Activated CD8-positive, alpha-beta T cell treated with anti-CD3 and anti-CD28 coated beads, Interleukin-2, amount 10 ng/mL, durations not matched to agents 7 days and 5 days (primary cell): ENCODE measurements at places on chromosomes 3 and 15. TPM values are rescaled to one million over a fixed set of nuclear protein-coding genes. Genes with fewer than 3 reads are reported as not detected.

DNA sequence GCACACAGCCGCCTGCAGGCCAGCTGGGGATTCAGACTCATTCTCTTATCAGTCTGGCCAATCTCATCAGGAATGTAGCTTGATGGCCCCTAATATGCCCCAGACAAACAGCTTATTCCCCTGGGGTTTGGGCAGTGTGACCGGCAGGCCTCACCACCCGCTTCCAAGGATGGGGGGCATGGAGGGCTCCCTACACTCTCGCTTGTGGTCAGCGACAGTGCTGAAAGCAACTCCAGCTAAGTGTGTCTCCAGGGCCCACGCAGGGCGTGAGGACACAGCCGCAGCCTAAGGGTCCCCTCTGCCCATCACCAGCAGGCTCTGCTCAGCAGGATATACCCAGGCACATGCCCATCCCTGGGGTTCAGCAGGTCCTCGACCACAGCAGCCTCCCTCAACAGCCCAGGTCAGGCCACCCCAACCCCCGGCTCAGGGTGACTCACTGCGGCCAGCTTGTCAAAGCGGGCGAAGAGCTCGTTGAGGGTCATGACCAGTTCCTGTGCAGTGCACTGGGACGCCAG lies 116.7 kb downstream of the ADCY5 start:
- H3K27me3 ChIP-seq: peaks cover 7% of the 10 kb centered on the region
- H3K4me3 ChIP-seq: no peak overlapping the region
- H3K27ac ChIP-seq: no peak overlapping the region

SHC4 gene
- 0.65 TPM for total RNA-seq

DNA sequence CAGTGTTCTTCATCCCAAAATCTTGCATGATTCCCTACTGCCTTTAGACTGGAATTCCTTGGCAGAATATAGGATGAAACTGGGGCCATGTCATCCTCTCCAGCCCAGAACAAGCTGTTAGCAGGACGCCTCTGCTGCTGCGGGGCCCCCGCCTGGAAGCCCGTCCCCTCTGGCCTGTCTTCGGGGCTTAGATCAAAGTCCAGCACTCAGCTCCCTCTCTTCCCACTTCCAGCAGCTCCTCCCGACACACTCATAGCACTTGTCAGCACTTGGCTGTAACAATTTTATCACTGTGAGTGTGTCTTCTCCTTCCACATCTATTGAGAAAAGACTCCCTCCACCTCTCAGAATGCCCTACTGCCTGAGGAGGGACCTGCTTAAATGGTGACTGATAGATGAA lies 112.0 kb upstream of the HACD2 start:
- DNase-seq: no peak
- no peaks in the 10 kb centered on the region for H3K36me3 ChIP-seq
- no peak overlapping the region for H3K27ac ChIP-seq
- no peaks in the 10 kb centered on the region for H3K4me1 ChIP-seq
- no peaks in the 10 kb centered on the region for H3K27me3 ChIP-seq
- no peak overlapping the region for H3K4me3 ChIP-seq

DNA sequence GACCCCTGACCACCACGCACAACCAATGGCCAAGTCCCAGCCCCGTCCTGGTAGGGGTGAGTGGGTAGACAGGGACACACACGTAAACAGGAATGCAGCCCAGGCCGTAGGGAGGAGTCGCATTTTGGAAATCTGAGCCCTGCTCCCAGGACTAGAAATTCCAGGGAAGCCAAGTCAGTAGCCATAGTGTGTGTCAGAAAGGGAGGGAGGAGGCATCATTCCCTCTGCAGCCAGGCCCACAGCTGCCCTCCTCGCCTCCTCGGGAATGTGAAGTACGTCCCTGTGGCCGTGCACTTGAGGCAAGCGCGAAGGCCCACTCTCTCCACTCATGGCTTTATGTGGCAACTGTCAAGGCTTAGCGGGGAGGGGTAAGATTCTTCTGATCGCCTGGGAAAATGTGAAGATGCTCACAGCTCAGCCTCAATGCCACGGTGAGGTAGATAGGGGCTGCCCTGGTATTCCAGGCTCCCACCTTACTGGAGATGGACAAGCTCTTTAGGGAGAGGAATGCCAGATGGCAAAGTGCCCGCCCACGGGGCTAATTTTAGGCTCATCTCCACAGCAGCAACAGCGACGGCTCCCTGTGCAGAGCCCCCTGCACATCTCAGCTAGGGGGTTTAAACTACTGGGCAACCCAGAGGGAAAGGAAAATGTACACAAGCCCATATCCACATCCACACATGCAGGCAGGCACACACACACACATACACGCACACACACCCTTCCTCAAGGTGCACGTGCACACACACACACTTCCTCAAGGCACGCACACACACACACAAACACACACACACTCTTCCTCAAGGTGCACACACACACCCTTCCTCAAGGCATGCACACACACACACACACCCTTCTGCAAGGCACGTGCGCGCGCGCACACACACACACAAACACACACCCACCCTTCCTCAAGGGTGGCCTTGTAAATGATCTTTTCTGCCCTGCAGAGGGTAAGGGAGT lies 65.5 kb downstream of the ADCY5 start:
- no peak for DNase-seq
- H3K36me3 ChIP-seq: no peaks in the 10 kb centered on the region
- H3K4me1 ChIP-seq: no peaks in the 10 kb centered on the region
- peaks cover 2% of the 10 kb centered on the region for H3K27me3 ChIP-seq
- H3K27ac ChIP-seq: no peak overlapping the region

GRK7 gene
- not detected for total RNA-seq

DNA sequence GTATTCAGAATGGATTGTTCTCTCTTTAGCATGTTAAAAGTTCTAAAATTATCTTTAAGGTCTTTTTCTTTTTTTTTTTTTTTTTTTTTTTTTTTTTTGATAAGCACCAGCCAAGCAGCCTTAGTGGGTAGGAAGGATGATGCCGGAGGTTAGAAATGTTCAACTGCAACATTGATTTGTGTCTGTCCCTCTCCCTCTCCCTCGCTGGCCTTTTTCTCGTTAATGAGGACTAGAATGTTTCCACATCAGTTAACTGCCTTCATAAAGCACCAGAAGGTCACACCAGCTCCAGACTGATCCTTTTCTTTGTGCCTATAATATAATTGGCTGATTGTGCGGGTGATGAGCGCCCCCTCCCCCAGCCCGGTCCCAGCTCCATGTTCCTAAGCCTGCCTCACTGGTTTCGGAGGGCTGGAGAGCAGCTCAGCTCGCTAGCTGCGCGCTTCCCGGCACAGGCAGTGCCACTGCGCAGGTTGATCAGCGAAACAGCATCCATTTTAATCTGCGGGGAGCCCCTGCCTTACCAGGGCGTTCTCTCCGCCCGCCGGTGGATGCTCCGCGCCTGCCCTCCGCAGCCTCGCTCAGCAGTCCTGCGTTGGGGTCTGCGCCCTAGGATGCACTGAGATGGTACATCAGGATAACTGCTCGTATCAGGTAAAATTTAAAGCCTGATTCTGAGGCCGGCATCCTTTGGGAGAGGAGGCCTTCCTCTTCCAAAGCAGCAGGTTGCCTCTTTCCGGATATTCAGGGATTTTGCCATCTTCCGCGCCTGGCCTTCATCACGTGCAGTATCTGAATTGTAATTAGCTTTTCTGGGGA lies 148.9 kb upstream of the IL12A start:
- H3K36me3 ChIP-seq: no peaks in the 10 kb centered on the region
- H3K4me3 ChIP-seq: no peak within 1 kb of the TSS
- DNase-seq: no peak
- H3K4me1 ChIP-seq: no peaks in the 10 kb centered on the region
- H3K27ac ChIP-seq: no peak within 1 kb of the TSS

DNA sequence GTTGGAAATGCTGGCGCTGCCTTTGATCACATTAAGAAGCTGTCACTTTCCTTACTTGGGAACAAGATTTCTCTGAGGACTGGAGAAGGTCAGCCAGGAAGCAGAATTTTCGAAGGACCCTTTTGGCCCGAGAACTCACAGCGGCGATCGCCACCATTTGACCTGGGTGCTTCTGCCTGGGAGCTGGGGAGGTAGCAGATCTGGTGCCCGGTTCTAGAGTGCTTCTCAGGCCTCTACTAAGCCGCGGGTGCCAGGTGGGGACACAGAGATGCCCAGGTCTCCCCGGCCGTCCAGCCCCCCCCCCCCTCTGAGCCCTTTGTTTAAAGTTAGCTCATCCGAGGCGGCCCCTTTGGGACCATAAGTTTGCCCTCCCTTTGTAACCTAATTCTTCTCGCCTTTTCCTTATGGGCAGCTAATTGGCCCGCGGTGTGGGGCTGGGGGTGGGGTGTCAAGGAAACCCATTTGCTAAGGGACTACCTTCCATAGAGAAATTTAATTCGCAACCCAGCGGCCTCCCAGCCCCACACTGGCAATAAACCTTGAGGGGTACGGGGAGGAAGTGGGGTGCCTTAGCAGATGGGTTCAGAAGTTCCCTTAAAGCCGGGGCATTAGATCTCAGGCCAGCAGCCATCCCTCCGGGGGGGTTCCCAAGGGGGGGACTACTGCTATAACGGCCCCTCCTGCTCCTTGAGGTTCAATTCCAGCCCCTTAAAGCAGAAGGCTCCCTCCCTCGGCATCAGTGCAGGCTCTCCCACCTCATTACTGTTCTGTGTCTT lies 1.9 kb downstream of the GATA2 start:
- H3K4me1 ChIP-seq: peaks cover 26% of the 10 kb centered on the region
- no peaks in the 10 kb centered on the region for H3K36me3 ChIP-seq
- no peak for DNase-seq
- no peak overlapping the region for H3K4me3 ChIP-seq

ATP2B2 gene
- total RNA-seq: not detected

DNA sequence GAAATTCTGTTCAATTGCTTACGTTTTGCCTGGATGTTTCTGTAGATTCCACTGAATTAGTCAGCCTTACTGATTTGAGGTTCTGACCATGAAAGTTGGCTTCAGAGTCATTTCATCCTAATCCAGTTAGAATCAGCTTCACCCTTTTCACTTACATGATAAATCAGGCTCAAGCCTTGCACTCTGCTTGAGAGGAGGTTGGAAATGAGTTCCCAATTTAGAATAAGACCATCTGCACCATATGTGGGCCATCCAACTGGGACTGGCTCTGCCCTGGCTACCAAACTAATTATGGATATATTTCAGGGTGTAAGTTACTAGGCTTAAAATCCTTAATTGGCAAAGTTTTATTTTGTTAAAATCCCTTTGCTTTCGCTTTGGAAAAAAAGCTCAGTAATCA lies 255.7 kb downstream of the CHL1 start:
- no peak for DNase-seq
- H3K4me3 ChIP-seq: no peak overlapping the region
- no peaks in the 10 kb centered on the region for H3K27me3 ChIP-seq

DNA sequence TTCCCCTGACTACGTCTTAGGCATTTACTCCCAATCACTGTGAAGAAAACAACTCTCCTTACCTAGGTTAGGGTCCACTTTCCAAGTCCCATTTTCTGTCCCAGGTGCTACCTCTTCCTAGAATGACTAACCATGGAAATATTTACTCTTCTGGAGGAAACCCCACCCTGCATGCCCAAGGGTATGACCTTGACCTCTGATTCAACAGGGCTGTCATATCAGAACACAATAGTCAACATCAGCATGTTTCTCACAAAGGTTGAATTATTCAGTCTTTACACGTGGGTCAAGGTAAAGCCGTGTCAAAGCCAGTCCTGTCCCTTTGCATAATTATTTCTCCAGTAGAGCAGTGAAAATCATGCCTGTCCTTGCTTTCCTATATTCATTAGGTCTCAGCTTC lies 4.3 kb upstream of the FRMD5 start:
- no peak overlapping the region for H3K4me3 ChIP-seq
- no peaks in the 10 kb centered on the region for H3K36me3 ChIP-seq
- H3K27ac ChIP-seq: no peak overlapping the region
- peaks cover 7% of the 10 kb centered on the region for H3K4me1 ChIP-seq

DNA sequence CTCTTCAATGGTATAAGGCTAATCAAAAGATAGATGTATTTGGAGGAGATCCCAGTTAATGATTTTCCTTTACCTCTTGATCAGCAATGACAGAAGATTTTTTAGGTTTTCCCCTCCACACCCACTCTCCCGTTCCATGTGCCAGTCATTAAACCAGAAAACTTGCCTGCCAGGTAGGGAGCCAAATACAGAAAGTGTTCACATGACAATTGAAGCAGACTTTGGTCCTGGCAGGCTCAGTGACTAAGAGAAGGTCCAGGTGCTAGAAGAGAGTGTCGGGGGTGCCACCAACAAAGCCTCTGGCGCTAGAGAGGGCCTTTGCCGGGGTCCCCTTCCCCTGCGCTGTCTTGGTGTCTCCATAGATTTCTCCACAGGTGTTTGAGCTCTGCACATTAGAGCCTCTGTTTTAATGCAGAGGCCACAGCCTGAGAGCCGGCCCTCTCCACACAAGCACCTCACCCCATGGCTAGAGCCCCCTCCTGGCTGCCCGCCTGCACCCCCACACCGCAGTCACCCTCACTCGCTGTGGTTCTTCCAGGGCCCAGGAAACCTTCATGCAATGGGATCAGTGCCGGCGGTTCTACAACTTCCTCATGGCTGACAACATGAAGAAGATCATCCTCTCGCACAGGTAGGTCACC lies 36.4 kb downstream of the RLBP1 start:
- H3K27me3 ChIP-seq: no peaks in the 10 kb centered on the region
- no peak overlapping the region for H3K27ac ChIP-seq
- DNase-seq: no peak
- no peak overlapping the region for H3K4me3 ChIP-seq
- no peaks in the 10 kb centered on the region for H3K4me1 ChIP-seq

GRCh38 chr3:130379274-130379673 lies 33.8 kb downstream of the COL6A5 start:
- H3K27ac ChIP-seq: no peak overlapping the region
- no peaks in the 10 kb centered on the region for H3K4me1 ChIP-seq
- no peak for DNase-seq
- H3K27me3 ChIP-seq: peaks cover 3% of the 10 kb centered on the region

DNA sequence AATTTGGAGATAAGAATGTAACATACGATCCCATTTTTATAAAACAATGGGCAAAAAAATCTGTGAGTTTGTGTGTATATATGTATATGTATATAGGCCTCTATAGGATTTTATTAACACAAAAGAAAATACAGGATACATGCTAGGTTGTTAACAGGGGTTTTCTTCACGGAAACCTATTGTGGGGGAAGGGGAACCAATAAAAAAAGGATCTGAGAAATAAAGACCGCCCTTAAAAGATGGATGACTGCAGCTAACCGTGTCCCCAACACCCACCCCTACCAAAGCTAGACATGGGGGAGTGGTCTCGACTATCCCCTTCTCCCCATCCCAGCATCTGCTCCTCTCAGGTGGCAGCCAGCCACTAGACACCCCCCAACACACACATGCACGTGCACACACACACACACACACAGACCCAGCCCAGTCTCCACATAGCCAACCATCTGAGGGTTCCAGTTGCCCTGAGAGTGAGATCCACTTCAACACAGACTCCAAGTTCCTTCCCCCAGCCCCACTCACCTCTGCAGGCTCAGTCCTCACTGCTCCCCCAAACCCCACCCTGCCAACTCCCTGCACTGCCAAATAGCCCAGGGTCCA lies 132.9 kb downstream of the TPRA1 start:
- no peak for DNase-seq
- no peaks in the 10 kb centered on the region for H3K36me3 ChIP-seq
- H3K27me3 ChIP-seq: peaks cover 46% of the 10 kb centered on the region
